ENCODE measurements at places on chromosomes 7 and 10.

GRCh38 chr7:148723846-148724245 lies 25.1 kb downstream of the CUL1 start:
- no peak for DNase-seq

GRCh38 chr7:42227021-42227420 lies 10.0 kb downstream of the GLI3 start:
- DNase-seq = no peak

- DNase-seq = no peak
Observed at GRCh38 chr10:56135828-56136227, 225.2 kb downstream of the ZWINT start.

DNA sequence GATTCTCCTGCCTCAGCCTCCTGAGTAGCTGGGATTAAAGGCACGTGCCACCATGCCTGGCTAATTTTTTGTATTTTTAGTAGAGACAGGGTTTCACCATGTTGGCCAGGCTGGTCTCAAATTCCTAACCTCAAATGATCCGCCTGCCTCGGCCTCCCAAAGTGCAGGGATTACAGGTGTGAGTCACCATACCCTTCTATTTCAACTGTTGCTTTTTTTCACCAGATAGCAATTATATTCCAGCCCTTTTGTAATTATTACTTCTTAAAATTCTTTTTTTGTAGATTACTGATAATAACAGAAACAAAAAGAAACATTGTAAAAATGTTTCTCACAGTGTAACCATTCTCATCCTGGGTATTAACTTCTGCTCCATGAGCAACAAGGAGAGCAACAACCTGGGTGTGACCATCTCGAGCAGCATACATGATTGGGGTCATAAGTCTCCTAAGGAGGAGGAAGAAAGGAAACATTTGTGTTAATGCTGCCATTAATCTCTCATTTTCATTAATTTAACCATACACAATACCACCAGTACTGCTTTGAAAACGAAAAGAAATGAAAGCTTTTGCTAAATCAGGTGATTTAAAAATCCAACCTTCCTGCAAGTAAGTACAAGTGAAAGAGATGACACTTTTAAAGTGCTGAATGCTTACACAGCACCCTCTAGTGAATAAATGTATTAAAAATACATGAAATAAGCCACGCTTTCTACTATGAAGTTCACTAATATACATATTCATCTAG lies 41.8 kb downstream of the ASZ1 start:
- DNase-seq = peak; percentile 47

DNA sequence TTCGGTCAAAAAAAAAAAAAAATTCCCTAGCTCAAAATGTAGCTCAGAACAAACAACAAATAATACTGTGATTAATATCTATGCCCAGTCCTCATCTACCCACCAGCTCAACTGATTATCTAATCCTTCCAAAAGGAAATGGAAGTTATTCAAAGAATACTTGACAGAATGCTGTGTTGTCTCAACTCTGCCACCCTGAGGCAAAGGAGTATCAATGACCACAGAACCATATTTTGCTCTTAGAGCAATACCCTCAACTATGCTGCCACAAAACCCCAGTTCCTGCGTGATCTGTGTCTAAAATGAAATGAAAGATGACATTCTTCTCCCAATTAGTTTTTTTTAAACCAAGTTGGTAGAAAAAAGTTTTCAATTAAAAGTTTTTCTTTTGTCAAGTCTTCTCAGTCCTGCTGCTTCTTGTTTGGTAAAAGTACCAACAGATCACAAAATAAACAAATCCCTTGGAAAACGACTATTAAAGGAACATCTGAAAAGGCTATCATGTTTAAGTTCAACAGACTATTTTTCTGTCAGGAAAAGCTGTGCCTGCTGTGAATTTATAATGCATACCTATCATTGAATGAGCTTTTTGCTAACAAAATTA lies 21.6 kb downstream of the RBM28 start:
- DNase-seq = peak; percentile 30

DNA sequence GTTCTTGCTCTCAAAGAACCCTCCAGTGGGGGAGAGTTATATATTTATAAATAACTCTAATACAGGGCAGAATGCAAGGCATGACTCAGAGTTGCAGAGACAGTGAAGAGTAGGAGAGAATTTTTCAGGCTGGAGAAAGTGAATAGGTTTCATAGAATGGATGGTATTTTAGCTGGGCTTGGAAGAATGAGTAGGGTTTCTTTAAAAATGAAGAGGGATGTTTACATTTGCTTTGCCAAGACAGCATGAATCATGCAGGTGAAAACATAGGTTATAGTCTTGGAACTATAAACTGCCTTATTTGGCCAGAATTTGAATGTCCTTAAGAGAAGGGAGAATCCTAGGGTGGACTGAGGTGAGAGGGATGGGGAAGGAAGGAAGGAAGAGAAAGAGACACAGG lies 124.8 kb downstream of the CPED1 start:
- no peak for DNase-seq
